ENCODE measurements at places on chromosomes 12 and 14. TPM values are rescaled to one million over a fixed set of nuclear protein-coding genes. Genes with fewer than 3 reads are reported as not detected.

Gene TTC7B
- total RNA-seq: 39.2 TPM

GRCh38 chr12:116661341-116661740, 76.5 kb downstream of the SPRING1 start:
- no peak for DNase-seq

GRCh38 chr12:74490390-74491064, 47.1 kb upstream of the ATXN7L3B start:
- DNase-seq: no peak

GRCh38 chr12:100554608-100555077, 18.8 kb upstream of the GAS2L3 start:
- DNase-seq: peak; percentile 80

DNA sequence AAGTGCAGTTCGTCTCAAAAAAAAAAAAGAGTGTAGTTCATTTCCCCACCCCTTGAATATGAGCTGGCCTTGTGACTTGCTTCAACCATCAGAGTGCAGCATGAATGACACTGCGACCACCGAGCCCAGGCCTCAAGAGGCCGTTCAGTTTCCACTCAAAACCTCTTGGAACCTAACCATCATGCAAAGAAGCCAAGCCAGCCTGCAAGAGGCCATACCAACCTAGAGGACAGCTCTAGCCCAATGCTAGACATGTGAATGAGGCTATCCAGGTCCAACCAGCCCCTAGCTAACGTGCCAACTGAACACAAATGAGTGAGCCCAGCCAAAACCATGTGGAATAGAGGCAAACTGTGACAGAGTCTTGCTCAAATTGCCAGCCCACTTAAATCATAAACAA, 29.7 kb downstream of the R3HDM2 start:
- DNase-seq: no peak

DNA sequence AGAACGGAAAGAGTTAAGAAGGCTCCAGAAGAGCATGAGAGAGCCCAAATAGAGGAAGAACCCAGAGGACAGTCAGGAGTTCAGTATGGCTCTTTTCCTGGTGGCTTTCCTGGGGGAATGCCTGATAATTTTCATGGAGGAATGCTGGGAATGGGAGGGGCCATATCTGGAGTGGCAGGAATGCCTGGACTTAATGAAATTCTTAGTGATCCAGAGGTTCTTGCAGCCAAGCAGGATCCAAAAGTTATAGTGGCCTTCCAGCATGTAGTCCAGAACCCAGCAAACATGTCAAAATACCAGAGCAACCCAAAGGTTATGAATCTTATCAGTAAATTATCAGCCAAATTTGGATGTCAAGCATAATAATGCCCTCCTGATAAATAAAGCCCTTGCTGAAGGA, 15.5 kb upstream of the SYT10 start:
- DNase-seq: no peak

- DNase-seq: peak; percentile 70
Measured at GRCh38 chr12:79818856-79819255, 116.0 kb downstream of the PPP1R12A start.

GRCh38 chr12:32435921-32436705, 36.8 kb downstream of the FGD4 start:
- no peak for DNase-seq

Measured in A673 (cell line).